ENCODE measurements at places on chromosomes 6 and 20.
A peak's percentile ranks its signal among the peaks of the same experiment; 100 is the strongest.

DNA sequence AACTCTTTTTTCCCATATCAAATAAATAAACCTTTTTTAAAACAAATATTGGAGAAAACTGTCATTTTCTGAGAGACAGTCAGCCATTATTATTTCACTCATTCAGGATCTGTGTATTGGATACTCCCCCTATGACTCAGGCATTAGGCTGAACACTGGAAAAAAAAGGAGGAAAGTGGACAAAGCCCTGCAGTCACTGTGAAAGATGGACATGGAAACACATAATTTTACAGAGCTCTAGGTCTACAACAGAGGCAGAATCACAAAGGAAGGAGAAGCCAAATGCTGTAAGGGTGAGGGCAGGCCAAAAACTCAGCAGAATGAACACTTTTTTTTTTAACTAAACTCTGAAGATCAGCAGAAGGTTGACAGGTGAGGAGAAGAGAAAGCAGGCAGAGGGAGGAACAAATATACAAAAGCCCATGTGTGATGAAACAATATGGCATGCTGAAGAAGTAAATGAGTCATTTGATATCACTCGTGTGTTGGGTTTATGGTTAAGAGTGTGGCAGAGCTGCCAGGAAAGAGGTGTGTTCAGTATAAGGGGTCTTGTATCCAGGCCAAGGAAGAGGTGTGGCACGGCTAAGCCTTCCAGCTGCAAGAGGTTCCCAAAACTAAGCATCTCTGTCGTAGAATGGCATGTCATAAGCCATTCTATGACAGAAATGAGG lies 39.1 kb downstream of the EPB41L2 start:
- peak; percentile 6 for DNase-seq

DNA sequence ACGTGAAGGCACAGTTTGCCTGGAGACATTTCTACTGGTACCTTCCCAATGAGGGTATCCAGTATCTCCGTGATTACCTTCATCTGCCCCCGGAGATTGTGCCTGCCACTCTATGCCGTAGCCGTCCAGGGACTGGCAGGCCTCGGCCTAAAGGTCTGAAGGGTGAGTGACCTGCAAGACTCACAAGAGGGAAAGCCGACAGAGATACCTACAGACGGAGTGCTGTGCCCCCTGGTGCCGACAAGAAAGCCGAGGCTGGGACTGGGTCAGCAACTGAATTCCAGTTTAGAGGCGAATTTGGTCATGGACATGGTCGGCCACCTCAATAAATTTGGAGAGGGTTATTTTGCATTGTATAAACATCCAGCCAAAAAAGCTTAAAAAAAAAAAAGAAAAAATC lies 420.3 kb upstream of the FLRT3 start:
- DNase-seq, result no peak

GRCh38 chr20:36614781-36615557 lies 9.4 kb downstream of the RAB5IF start:
- DNase-seq, result no peak

DNA sequence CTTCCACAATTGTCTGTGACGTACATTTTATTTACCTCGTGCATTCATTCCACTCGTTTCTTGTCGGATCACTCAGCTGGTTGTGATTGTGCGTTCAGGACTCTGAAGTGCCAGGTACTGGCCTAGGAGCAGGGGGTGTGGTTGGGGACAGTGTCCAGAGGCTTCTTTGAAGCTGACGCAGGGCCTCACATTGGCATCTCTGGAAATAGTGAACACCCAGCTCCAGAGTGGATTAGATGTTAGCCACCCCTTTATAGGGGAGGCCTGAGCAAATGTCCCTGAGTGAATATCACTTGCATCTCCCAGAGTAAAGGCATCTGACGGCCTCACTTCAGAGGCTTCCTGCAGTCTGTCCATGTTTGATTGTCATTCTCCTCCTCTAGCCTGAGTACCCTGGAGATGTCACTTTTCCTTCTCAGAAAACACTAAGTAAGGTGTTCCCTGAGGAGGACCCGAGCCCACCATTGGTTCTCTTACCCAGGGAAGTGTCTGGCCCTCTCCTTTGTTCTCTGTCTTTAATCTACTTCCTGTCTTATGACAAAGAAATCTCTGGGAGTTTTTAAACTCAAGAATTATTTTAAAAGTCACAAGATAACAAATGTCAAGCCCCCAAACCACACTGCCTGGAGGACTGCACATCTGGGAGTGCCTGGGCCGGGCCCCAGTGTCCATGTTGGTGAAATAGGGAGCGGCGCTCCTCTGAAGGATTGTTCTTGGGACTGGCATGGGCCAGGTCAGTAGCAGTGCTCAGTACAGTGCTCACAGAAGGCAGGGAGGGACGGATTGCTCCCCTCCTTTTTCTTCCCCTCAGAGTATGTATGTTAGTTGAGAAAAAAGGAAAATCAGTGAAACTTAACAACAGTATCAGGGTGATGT lies 10.8 kb downstream of the STX16 start:
- DNase-seq, result no peak

DNA sequence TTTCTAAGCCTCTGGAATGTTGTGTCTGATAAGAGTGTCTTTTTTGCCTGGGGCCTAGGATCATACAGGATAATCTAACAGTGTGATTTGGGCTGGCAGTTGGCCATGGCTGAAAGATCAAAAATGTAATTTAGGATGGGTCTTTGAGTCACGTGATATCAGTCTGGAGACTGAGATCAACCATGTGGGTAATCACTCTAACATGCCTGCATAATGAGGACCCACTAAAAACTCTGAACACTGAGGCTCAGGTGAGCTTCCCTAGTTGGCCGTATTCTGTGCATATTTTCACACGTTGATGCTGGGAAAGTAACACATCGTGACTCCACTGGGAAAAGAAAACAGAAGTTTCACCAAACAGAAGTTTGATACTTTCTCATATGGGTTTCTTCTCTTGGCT lies 6.3 kb upstream of the MMS22L start:
- no peak for DNase-seq

DNA sequence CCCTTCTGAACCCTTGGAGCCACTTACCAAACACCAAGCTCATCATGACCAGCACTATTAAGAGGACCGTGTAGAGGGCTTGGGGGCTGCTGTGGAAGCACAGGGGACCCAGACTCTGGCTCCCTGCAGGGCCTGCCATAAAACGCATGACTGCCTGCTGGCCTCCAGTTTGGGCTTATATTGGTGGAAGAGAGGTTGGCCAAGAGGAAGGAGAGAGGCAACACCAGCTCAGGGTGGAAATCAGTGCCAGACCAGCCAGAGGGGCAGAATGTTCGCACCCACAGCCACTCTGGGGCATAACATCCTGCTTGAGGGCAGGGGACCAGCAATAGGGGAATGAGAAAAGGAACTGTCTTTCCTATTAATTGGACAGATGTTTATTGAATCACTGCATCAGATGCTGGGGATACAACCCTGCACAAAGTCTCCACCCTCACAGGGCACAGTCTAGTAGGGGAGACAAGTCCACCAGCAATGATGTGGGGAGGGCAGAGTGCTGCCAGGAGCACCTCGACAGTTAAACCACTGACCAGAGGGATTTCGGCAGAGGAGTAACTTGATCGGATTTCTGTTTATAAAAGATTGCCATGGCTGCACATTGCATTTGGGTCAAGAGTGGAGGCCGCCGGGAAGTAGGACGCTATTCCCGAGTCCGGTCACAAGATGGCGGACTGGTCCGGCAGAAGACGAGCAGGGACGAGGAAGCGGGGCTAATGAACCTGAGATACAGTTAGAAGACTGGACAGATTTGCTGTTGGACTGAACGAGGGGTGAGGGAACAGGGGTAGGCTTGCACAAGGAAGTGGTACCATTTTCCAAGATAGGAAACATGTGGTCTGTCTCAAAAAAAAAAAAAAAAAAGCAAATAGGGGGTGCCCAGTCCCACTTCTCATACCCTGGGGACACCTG lies at the start of gene LY6G5C:
Gene LY6G5C (minus strand): TSS at position 842 of the 909 bp plus-strand sequence. CDS start 694 bp downstream, at position 148.
- peak; percentile 68 for DNase-seq

- no peak for DNase-seq
Observed at GRCh38 chr6:73710470-73710869, 14.5 kb downstream of the CD109 start.
